ENCODE measurements at places on chromosomes 11 and 22.

GRCh38 chr22:17239156-17239701 lies 20.0 kb upstream of the ADA2 start:
- DNase-seq = no peak

DNA sequence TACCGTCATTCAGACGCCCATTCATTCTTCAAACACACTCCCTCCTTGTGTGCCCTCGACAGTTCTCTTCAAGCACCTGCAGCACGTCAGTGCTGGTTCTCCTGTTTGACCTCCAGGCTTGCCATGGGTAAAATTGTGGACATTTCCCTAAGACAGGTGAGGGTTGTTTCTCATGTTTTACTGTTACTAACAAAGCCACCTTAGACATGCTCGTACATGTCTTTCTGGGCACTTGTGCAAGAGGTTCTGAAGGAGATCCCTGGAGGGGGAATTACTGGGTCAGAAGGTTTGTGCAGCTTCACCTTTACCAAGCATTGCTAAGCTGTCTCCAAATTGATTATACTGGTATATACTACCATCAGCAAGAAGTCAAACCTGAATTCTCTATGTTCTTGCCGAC lies 189.7 kb upstream of the TMEM45B start:
- no peak for DNase-seq

GRCh38 chr11:122656631-122657101 lies 1.1 kb downstream of the UBASH3B start:
- DNase-seq = peak; percentile 37

GRCh38 chr11:102806296-102806695 lies 8.3 kb upstream of the MMP1 start:
- no peak for DNase-seq

GRCh38 chr22:29043906-29044575 lies 17.6 kb downstream of the C22orf31 start:
- peak; percentile 59 for DNase-seq

DNA sequence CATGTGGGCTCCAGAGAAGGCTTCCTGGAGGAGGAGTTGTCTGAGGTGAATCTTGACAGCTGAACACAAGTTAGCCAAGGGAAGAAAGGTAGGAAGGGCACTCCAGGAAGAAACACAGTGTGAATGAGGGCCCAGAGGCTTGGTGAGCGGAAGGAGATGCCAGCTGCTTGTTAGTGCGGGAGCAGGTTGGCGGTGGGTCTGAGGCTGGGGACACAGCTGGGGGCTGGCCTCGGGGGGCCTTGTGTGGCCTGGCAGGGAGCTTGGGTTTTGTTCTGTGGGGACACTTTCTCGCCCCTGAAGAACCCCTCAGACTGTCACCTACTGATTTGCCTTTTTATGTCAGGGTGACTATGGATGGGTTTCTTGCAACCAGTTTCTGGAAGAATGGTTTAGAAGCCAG lies 160.0 kb downstream of the ST3GAL4 start:
- DNase-seq = no peak

DNA sequence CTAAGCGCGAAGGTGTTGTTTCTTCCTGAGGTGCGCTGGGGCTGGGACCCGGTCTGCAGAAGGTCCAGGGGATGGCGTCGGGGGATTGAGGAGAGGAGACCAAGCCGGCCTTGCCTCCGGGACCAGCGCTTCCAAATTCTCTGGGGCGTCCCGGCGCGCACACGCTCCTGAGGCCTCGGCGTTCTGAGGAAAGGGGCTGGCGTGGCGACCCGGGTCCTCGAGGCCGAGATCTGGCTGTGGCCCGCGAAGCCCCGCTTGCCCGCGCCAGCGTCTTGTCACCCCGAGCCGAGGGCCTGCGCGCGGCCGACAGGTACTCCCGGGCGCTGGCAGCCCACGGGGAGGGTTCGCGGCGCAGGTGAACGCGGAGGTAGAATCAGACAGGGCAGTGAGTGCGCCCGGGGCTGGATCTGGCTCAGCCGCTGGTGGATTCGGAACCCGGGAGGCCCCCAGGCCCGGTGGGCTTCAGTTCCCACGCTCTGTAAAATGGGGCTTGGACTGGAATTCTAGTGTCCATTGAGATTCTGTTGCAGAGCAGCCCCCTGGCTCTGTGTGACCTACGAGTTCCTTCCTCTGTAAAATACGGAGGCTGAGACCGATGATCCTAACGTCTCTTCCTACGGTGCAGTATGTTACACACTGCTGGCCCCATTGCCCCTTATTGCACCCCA lies 14.7 kb downstream of the SSH3 start:
- peak; percentile 12 for DNase-seq

GRCh38 chr22:32702421-32702820 lies 99.1 kb upstream of the TIMP3 start:
- DNase-seq = no peak
